ENCODE measurements at places on chromosomes 1 and 21. TPM values are rescaled to one million over a fixed set of nuclear protein-coding genes. Genes with fewer than 3 reads are reported as not detected.

The OR2AK2 gene
- total RNA-seq, result not detected

The CD52 gene
- not detected for total RNA-seq

The KRTAP7-1 gene
- total RNA-seq, result not detected

The ARHGEF16 gene
- 3.2 TPM for total RNA-seq

The ZNF593OS gene
- total RNA-seq, result 0.26 TPM

The PCP4 gene
- not detected for total RNA-seq

The ST6GALNAC5 gene
- total RNA-seq, result not detected

The TTC22 gene
- total RNA-seq, result not detected

The PRMT6 gene
- total RNA-seq, result not detected

The PPIAL4G gene
- total RNA-seq, result not detected

The CD5L gene
- total RNA-seq, result not detected

The SH3D21 gene
- total RNA-seq, result 2.1 TPM

The ELF3 gene
- total RNA-seq, result 258 TPM

The KRTAP6-2 gene
- not detected for total RNA-seq

The LORICRIN gene
- total RNA-seq, result not detected

The CNKSR1 gene
- 0.45 TPM for total RNA-seq
